ENCODE measurements at places on chromosomes 2 and 18. TPM values are rescaled to one million over a fixed set of nuclear protein-coding genes. Genes with fewer than 3 reads are reported as not detected.

The ZEB2 gene
- 149 TPM for total RNA-seq

The LRRC30 gene
- not detected for total RNA-seq

The ALMS1 gene
- 56.6 TPM for total RNA-seq

The DYSF gene
- total RNA-seq, result 63.9 TPM

The CCDC148 gene
- total RNA-seq, result 1.6 TPM

The ACP1 gene
- 65.2 TPM for total RNA-seq

The CGREF1 gene
- not detected for total RNA-seq

DNA sequence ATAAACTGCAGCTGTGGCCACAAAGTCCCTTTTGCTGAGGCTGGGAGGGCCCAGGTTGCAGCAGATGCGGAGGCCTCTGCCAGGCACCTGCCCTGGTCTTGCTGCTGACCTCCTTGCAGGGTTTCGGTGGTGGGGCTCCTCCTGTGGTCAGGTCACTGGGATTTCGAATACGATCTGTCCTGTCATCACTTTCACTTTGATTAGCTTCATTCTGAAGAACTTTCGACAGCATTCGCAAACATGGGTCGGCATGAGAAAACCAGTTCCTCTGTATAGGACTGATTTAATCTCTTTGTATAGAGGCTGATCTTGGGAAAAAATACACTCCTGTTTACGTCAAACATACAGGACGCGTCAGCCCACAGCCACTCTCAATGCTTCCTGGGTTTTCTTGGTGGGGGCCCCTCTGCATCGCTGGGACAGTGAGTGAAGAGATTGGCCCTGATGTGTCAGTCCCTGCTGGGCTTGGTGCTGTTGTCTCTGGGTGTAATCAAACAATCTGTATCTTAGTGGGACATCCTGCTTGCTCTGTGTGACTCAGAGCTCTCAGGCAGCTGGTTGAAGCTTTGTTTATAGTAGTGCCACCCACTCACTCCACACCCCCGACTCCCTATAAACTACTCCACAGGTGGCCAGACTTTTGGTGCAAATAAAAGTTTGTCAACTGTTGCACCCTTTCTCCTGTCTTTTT lies 209.4 kb upstream of the CXCR4 start:
- DNase-seq, result peak; percentile 47

DNA sequence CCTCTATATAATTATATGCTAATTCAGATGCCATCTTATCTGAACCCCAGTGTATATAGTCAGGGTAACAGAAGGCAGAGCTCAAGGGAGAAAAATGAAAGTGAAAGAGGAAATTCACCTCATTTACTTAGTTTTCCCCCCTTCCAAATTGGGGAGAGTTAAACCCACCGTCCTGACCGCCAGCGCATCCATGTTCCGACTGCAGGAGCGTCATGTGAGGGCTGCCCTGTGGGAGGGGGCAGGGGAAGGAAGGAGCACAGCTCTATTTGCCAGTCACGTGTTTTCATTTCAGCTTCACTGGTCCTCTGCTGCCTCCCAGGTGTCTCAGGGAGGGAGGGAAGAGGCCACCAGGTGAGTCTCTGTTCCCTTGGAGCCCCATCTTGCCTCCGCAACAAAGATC lies 13.2 kb downstream of the CNNM4 start:
- DNase-seq, result no peak

DNA sequence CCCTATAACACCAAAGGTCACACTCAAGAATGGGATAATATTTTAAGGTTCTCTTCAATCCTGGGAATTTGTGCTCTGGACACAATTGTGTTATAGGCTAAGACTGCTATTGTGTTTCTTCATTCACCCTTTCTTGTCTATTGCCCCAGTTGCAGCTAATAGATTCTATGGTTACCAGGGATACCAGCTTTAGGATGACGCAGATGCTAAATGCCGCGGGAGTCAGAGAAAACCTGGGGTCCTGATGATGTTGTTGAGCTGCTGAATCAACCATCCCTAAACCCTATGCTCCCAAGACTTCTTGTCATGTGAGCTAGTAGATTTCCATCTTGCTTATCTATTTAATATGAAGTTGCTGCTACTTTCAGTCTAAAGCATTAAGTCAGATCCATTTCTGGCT lies 5.4 kb downstream of the CRYGD start:
- DNase-seq, result no peak

DNA sequence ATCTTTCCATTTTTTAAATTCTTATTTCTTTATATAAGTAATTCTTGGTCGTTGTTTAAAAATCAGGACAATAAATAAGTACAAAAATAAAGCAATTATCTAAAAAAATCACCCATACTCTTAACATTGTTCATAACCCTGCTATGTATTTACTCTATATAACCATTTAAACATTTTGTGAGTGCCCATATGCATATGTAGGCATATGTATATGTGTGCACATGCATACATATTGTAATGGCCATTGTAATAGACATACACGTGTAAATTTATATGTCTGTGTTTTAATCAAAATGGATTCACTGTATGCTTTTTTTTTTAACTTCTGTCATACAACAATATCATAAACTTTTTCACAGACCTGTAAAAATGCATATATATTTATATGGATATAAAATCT lies 25.6 kb downstream of the DNAJC10 start:
- DNase-seq, result no peak

All from upper lobe of left lung (tissue), 6 donors.